Mesenchymal stem cell (in vitro differentiated cells and primary cell): ENCODE measurements at places on chromosomes 16 and 17.

- DNase-seq, result no peak
These were observed 1.4 kb downstream of the ENDOV start for GRCh38 chr17:80416260-80416939.

GRCh38 chr17:56665864-56666263 lies 72.4 kb downstream of the NOG start:
- DNase-seq, result no peak

DNA sequence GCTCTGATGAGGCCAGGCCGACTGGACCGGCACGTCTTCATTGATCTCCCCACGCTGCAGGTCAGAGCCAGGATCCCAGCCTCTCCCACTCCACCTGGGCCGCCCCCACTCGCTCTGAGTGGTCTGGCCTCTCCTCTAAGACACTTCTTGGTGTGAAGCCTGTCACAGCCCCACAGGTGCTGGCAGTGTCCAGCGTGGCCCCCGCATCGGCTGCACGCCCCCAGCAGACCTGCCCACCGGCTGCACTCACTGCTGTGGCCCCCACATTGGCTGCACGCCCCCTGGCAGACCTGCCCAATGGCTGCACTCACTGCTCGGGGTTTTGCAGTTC lies 15.8 kb upstream of the RPL13 start:
- DNase-seq, result no peak

- DNase-seq, result no peak
These were observed 4.8 kb downstream of the PRSS53 start for GRCh38 chr16:31083981-31084380.

- DNase-seq, result no peak
These were observed 90.1 kb downstream of the KCNJ2 start for GRCh38 chr17:70259400-70259799.

GRCh38 chr16:59116744-59117143 lies 382.6 kb upstream of the GOT2 start:
- DNase-seq, result no peak

GRCh38 chr17:60089096-60089806 lies 10.5 kb upstream of the HEATR6 start:
- no peak for DNase-seq

DNA sequence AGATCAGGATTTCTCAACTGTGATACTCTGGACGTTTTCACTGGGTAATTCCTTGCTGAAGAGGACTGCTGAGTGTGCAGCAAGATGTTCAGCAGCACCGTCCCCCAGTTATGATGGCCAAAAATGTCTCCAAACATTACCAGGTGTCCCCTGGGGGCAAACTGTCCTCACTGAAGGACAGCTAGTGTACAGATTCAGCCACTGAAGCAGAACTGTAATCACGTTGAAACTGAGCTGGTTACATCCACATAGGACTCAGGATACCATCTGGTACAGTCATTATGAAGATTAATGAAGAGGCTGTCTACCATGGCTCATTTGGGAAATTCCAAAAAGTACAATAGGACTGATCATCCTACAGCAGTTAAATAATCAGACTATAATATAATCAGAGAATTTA lies 43.3 kb upstream of the GINS3 start:
- no peak for DNase-seq

DNA sequence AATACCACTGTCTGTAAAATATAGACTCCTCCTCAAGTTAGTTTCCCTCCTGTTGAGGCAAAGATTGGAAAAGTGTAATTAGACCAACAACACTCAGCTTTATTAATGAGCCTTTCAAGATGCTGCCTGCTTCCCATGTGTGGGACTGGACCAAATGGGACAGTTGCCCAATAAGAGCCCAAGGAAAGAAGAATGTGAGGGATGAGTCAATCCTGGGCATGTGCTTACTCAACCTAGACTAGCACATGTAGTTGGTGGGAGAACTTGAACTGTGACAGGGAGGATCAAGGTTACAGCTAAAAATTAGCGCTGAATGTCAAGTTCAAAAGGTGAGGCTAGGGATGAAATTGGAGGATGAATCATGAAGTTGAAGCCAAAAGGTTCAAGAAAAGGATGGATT lies 435.5 kb downstream of the CA10 start:
- DNase-seq, result no peak

- DNase-seq, result no peak
These were observed 153.3 kb downstream of the CDH11 start for GRCh38 chr16:64968539-64968938.

- DNase-seq, result no peak
These were observed 54.0 kb upstream of the CIBAR2 start for GRCh38 chr16:85166281-85166680.

DNA sequence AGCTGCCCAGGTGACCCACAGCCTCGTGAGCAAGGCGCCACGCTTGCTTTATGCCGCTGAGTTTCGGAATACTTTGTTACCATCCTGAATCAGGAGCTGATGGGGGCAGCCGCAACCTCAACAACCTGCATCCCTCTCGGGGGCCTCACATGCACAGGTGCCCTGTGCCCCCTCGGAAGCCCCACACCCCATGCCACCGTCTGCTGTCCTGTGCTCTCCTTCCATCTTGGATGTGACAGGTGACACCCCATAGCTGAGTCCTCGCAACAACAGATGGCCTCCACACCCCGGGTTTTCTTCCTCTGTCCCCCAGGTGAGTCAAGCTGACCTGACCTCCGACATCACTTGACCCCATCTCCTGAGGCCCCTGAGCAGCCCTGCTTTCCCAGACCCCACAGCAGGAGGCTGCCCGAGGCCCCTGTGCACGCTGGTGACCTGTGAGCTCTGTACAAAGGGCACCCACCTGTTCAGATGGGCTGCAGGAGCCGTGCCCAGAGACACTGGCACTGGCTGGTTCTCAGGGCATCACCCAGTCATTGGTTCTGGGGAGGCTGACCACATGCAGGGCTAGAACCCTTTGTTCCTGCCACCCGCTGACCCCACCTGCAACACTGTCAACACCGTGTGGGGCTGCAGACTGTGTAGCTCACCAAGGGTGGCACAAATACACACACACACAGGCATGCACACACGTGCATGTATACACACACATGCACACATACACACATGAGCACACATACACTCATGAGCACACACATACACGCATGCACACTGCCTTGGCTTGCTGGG lies 57.7 kb downstream of the RMI2 start:
- DNase-seq, result no peak

GRCh38 chr17:13230350-13231264 lies 212.8 kb upstream of the ELAC2 start:
- DNase-seq, result no peak

DNA sequence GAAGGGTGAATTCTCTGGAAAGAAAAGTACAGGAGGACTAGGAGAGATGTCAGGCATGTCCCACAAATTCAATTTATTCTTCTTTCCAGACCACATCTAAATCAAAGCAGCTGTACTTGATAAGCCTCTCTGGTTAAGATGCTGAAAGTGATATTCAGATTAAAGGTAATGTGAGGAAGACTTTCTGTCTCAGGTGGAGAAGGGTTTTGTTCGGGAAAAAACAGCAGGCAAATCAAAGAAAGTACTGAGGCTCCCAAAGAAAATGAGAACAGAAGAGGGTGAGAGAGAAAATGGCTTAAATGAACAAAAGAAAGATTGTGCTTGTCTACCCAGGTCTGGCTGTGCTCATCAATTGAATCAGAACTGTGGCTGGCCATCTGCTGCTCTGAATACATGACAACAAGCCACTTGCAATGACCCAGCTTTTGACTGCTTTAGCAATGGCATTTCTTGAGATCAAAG lies 55.6 kb downstream of the MMD start:
- no peak for DNase-seq

DNA sequence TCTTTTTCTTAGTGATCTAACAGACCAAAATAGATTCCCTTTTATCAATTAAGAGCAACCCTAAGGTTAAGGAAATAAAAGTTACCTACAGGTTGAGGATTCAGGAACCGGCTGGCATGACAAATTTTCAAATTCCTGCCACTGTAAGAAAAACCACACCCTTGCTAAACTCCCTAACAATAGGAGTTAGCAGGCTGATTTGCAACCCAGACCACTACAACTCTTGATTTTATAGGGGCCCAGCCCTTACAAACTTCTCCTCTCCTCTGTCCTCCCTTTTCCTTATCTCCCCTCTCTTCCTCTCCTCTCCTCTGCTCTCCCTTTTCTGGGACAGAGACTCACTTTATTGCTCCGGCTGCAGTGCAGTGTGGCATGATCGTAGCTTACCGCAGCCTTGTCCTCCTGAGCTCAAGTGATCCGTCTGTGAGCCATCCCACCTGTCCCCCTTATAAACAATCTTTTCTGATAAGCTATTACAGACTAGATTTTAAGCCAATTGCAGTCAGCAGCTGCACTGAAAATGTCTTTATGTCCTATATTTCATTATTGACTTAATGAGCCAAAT lies 418.9 kb downstream of the CDH8 start:
- DNase-seq, result no peak

GRCh38 chr17:36482611-36483504 lies 3.6 kb upstream of the ZNHIT3 start:
- DNase-seq, result peak; percentile 77

DNA sequence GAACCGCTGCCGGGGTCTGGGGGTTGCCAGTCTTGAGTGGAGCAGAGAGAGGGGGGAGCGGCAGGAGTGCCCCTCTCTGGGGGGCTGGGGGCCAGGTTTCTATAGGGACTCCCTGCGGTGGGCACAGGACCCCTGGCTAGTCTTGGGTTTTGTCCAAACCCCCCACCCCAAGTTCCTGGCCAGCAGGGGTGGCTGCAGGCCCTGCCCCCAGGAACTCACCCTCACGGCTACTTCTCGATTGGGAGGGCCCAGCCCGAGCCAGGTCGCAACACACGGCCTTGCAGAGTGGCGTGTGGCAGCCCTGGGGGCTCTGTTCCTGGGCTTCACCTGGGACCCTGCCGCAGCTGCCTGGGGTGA lies 601 bp downstream of the CDH15 start:
- DNase-seq, result no peak

DNA sequence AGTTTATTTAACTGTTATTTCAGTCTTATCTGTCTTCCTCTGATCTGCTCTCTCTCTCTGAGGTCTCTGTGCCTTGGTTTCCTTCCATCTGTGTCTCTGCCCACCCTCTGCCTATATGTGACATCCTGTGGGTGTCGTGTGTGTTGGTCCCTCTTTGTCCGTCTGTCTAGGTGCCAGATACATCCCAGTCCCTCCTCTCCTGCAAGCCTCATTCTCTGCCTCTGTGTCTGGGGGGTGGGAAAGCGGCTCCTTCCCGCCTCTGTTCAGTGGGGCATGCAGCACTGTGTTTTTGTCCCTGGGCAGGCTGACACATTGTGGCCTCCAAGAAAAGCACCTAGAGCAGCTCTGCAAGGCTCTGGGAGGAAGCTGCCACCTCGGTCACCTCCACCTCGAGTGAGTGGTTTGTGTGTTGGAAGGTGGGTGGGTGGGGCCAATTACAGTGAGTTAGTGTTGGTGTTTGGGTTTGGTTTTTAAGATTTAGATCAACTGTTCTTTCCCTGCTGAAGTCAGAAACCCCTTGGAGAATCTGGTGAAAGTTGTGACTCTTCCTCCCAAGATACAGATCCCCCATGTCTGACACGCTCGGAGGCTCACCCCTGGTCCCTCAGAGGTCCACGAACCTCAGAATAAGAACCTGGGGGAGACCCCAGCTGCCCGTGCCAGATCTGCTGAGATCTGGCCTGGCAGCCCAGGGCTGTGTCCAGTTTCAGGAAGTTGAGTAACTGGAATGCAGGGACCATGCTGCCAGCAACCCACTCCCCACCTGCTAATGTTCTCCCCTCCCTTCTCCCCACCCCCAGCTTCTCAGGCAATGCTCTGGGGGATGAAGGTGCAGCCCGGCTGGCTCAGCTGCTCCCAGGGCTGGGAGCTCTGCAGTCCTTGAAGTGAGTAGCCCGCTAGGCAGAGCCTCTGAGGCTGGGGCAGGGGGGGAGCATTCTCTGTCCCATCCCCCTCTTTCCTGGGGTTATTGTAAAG lies 50.9 kb upstream of the CPNE2 start:
- no peak for DNase-seq

GRCh38 chr16:89244754-89245153 lies 27.3 kb downstream of the ZNF778 start:
- DNase-seq, result no peak

DNA sequence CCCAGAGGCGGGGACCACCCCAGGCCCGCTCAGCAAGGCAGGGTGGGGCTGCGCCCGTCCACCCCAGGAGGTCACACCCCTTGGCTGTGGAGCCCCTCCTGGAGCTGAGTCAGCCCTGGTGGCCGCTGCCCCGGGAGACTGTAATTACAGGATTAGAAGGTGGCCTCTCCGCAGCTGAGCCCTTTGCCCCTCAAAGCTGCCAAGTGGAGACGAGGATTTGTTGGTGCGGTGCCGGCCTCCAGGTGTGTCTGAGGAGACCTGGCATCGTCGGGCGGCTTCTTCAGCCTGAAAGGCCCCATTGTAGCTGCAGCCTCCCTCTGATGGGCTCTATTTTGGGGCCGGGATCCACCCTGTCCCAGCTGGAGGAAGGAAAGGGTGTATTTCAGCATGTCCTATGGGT lies 22.7 kb upstream of the SPNS2 start:
- DNase-seq, result no peak

DNA sequence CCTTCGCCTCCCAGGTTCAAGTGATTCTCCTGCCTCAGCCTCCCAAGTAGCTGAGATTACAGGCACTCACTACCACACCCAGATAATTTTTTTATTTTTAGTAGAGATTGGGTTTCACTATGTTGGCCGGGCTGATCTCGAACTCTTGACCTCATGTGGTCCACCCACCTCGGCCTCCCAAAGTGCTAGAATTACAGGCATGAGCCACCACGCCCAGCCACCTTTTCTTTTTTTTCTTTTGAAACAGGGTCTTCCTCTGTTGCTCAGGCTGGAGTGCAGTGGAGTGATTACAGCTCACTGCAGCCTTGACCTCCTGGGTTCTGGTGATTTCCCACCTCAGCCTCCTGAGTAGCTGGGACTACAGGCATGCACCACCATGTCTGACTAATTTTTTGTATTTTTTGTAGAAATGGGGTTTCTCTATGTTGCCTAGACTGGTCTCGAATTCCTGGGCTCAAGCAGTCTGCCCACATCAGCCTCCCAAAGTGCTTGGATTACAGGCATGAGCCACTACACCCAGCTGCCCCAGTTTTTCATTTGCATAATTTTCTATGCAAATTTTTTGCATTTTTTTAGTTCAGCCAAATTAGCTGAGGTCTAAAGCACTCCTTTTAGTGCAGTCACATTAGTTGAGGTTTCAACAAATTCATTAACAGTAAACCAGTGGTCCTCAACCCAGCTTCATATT lies 11.3 kb downstream of the WWP2 start:
- DNase-seq, result no peak

GRCh38 chr17:69047368-69048263 lies 13.1 kb downstream of the ABCA9 start:
- DNase-seq, result peak; percentile 80

GRCh38 chr16:89842471-89843408 lies 14.5 kb downstream of the SPIRE2 start:
- peak; percentile 54 for DNase-seq
